ENCODE measurements at places on chromosomes 7 and 10.
A peak's percentile ranks its signal among the peaks of the same experiment; 100 is the strongest.

GRCh38 chr10:45001381-45002148 lies 842 bp downstream of the ZNF22 start:
- peak; percentile 83 for DNase-seq

- DNase-seq = no peak
Measured at GRCh38 chr7:83271212-83272099, 108.8 kb upstream of the PCLO start.

DNA sequence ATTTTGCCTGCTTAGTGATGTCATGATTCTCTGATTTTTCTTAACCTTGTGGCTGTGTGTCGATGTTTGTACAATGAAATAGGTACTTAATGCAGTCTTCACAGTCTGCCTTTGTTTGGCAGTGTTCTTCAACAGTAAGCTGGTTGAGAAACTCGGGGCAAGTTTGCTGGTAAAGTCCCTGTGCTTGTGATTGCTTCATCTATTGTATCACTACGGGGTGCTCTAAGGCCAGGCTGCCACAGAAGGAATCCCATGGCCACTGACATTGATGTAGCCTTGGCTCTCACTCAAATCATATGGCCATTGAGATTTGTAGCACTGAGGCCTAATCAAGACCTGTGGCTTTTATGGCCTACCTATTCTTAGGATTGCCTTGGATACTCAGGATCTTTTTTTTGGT lies 33.5 kb upstream of the PRSS37 start:
- DNase-seq = no peak

DNA sequence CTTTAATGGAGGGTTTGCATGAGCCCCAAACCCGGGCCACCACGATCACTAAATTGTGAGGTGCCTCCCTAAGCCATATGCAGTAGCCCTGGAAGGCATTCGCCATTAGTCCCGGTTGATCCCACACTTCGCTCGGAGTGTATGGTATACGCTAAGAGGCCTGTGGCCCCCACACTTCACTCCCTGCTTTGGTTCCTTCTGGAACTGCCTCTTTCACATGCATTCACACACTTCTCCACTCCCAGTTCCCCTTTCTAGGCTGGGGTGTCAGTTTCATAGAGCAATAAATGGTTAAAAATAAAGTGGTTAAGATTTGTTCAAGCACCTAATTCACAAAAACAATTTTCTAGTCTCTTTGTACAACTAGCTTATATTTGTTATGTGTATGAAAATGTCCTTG lies 212.1 kb upstream of the KCND2 start:
- DNase-seq = no peak

GRCh38 chr10:43120929-43121314 lies 17.3 kb upstream of the CSGALNACT2 start:
- DNase-seq = no peak

GRCh38 chr7:138656952-138657351 lies 44.2 kb downstream of the SVOPL start:
- no peak for DNase-seq

DNA sequence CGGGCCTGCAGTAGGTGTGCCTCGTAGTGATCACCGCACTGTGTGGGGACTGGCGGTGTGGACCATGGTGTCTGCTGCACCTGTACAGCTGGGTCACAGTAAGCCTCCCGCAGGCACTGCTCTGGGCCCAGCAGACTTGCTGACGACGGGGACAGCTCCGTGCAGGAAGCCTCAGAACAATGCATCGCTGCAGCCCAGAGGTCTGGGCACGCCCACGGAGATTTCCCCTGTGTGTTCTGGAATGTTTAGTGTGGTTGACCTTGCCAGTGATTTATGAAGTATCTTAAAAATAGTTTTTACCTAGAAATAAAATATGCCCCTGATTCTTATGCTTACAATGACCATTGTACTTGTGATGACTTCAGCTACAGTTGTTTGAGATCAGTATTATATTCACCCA lies 59.1 kb upstream of the ZNF32 start:
- peak; percentile 48 for DNase-seq

GRCh38 chr7:136292365-136292764 lies 315.2 kb upstream of the MTPN start:
- no peak for DNase-seq

GRCh38 chr10:25177093-25177753 lies 2.4 kb downstream of the GPR158 start:
- DNase-seq = no peak

- no peak for DNase-seq
Measured at GRCh38 chr10:24202181-24202570, 6.8 kb upstream of the KIAA1217 start.

GRCh38 chr7:40733114-40733513 lies 598.3 kb downstream of the SUGCT start:
- no peak for DNase-seq

DNA sequence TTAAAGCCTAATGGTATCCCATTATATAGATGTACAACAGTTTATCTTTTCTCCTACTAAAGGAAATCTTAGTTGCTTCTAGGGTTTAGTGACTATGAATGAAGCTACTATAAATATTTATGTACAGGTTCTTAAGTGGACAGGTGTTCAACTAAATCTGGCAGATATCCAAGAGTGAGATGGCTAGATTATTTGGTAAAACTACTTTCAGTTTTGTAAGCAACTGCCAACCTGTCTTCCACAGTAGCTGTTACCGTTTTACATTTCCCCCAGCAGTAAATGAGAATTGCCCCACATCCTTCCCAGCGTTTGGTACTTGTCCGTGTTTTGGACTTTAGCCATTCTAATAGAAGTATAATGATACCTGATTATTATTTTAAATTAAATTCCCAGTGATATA lies 144.9 kb upstream of the MAGI2 start:
- DNase-seq = no peak

DNA sequence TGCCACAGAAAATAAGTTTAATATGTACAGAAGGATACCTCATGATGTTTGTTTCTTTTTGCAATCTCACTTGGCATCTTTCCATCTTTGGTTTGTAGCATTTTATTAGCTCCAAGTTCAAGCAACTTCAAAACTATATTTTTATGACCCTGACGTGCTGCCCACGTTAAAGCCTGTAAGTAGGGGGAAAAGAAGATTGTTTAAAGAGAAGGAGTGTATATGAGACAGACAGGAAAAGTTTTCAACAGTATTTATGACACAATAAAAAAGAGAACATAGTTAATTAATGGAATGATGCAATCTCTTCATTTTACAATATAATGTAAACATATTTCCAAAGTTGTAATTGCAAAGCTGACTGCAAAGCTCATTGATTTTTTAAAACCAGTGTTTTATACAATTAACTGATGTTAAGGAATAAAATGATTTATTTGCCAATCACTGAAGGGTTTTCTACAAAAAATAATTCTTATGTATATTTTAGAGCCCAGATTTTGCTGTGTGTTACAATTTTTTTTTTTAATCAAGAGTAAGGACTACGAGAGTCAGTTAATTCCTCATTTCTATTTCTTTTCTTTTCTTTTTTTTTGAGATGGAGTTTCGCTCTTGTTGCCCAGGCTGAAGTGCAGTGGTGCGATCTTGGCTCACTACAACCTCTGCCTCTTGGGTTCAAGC lies 42.5 kb downstream of the ASZ1 start:
- DNase-seq = no peak

GRCh38 chr10:27100813-27101347 lies 586 bp upstream of the ANKRD26 start:
- no peak for DNase-seq

DNA sequence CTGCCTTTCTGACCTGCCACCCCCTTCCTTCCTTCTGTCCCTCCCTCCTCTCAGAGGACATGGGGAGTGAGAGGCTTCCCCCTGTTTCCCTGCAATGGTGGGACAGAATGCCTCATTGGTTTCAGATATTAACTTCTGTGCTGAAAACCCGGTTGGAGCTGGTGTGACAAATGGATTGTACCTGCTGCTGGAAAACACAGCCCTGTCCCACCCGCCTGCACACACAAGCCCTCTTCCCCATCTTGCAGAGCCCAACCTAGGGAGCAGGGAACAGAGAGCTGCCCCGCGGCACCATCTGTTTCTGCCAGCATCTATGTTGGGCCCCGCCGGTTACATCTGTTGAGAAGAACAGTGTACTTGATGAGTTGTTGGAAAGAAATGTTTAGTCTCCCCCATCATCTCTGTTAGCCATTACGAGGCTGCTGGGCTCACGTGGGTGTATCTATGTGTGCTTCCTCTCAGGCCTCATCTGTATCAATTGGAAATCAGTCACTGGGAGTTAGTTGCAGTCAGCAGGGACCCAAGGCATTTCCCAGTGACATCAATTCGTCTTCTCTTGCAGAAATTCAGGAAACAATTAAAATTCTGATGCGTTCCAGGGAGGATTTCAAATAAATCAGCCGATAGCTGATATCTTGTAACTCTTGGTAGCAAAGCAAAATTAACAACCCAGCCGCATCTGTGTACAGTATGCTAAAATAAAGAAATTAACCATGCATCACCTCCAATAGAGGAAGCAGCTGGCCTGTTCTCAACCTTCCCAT lies 725.6 kb upstream of the GALNT17 start:
- no peak for DNase-seq

GRCh38 chr10:60334991-60335390 lies 54.7 kb downstream of the ANK3 start:
- no peak for DNase-seq

- peak; percentile 26 for DNase-seq
Measured at GRCh38 chr10:6918305-6918704, 338.2 kb upstream of the PRKCQ start.

GRCh38 chr10:846126-846685 lies 85.3 kb downstream of the LARP4B start:
- DNase-seq = no peak

- no peak for DNase-seq
Measured at GRCh38 chr10:105758209-105758998, 1117.3 kb downstream of the SORCS3 start.

DNA sequence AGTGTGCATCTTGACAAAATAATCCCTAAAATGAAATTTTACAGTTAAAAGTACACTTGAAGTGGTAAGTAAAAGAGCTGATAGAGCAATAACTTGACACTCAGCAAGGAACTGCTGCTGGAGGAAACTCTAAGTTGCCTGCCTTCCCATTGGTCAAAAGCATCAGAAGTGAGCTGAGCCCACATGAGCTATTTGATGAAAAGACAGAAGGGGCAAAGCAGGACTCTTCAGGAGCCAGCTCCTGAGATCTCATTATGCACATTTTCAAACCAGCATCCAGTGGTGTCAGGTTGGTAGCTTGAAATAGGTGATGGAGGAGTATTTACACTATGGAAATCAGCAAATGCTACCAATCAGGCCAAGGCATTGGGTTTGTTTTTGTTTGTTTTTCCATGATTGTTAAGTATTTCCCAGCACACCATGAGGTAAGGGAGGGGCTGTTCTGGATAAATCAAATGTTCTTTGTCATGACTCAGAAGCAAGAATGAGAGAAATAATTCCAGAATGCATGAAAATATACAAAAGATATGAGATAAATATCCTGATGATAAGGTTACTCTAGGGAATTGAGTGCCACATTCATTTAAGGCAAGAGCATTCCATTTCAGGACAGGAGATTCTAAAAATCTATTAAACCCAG lies 316.6 kb downstream of the SNX13 start:
- no peak for DNase-seq

DNA sequence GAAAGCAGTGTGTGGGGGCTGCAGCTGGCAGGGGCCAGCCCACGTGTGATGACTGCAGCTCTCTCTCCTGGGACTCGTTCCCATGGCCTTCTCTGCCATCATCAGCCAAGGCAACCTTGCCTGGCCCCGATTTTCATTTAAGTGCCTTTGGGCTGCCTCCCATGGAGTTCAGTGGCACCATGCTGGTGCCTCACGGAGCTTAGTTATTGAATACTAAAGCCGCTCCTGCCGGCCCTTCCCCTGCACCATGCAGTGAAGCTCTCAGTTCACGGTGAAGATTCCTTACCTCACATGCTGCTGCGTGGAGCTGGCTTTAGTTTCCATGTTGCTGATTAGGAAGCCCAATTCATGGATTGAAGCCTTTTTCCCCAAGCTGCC lies 141.5 kb upstream of the EEPD1 start:
- DNase-seq = no peak

DNA sequence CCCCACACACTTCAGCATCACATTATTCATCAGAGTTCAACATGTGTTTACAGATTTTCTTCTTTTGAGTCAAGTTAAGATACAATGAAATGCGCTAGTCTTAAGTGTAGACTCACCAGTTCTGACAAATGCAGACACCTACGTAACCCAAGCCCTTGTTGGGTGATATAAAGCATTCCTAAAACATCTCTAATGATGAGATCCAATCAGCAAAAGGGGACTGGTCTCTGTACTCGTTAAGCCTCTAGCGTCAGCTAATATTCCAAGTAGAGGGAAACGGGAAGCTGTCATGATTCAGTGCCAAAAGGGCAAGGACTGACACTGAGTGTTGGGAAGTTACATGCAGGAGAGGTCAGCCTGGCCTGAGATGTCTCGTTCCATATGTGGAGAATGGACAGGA lies 38.7 kb upstream of the TRIL start:
- no peak for DNase-seq

GRCh38 chr10:111865550-111865949 lies 318.0 kb downstream of the GPAM start:
- DNase-seq = no peak

DNA sequence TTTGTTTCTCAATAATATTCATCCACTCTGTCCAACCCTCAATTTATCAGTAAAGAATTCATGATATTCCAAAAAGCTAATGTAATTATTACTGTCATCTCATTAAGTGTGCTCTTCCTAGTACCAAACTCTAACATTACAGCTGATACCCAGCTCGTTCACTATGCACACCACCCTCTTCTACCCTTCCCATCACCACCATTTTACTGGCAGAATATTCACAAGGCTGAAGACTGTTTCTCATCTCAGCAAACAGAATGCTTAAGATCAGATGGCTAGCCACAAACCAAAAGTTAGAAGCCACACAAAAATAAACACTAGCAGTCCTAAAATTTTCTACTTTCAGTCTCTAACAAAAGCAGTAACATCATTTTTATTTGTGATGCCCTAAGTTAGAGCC lies 121.5 kb downstream of the SRPK2 start:
- no peak for DNase-seq

DNA sequence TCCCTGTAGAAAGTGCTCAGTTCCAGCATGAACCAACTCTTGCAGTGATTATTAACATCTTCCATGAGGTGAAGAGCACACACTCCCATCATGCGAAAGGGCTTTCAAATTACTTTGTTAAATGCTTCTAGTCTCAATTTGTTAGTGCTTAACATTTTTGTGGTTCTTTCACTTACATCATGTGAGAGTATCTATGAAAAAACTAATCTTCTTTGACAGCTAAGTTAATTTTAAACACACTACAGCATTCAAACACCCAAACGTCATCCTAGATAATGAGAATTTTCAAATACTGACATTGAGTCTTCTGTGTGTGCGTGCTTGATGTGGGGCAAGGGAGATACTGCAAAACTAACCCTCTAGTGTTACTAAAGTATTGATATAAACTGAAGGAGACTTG lies 84.8 kb downstream of the ETV1 start:
- no peak for DNase-seq

GRCh38 chr7:139367438-139368155 lies 7.9 kb downstream of the LUC7L2 start:
- no peak for DNase-seq

- no peak for DNase-seq
Measured at GRCh38 chr10:113127261-113127900, 177.3 kb downstream of the TCF7L2 start.

GRCh38 chr10:20274571-20274970 lies 458.3 kb downstream of the PLXDC2 start:
- no peak for DNase-seq

- DNase-seq = no peak
Measured at GRCh38 chr7:17342756-17343155, 44.3 kb downstream of the AHR start.

GRCh38 chr10:116733566-116733965 lies 8.8 kb downstream of the HSPA12A start:
- no peak for DNase-seq
